ENCODE measurements at places on chromosomes 11 and 22. TPM values are rescaled to one million over a fixed set of nuclear protein-coding genes. Genes with fewer than 3 reads are reported as not detected.

- no peak for DNase-seq
These were observed 279.7 kb downstream of the CADM1 start for GRCh38 chr11:115224551-115224950.

DNA sequence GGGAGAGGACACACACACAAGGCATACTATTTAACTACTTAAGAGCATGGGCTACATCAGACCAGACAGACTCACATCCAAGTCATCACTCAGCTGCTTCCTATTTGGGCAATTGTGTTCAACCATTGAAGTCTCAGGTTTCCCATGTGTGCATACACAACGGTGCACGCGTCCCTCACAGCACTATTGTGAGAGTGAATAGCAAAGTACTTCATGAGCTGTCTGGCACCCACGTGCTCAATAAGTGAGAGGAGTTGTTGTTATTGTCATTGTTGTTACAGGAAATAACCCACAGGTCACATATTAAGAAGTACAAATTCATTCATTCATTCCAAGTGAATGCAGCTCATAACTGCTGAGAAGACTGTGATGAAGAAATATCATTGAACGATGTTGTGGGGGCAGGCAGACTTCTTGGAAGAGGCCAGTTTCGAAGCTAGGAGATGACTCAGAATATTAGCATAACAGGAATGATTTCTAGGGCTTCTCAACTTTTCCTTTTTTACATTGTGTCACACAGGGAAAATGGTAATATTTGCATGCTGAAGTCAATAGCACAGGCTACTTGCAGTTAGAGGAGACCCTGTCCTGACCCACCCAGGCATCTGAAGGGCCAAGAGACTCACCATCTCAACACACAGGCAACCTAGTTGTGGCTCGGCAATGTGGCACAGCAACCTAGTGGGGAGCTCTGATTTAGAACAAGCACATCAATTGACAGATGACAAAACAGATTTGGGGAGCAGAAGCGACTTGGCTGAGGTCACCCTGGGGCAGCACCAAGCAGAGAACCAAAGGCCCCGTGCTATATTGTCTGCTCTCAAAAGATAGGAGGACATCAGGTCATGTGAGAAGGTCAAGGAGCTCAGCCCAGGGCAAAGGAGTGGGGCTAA is 606.0 kb downstream of the BUD13 start:
- DNase-seq, result no peak

DNA sequence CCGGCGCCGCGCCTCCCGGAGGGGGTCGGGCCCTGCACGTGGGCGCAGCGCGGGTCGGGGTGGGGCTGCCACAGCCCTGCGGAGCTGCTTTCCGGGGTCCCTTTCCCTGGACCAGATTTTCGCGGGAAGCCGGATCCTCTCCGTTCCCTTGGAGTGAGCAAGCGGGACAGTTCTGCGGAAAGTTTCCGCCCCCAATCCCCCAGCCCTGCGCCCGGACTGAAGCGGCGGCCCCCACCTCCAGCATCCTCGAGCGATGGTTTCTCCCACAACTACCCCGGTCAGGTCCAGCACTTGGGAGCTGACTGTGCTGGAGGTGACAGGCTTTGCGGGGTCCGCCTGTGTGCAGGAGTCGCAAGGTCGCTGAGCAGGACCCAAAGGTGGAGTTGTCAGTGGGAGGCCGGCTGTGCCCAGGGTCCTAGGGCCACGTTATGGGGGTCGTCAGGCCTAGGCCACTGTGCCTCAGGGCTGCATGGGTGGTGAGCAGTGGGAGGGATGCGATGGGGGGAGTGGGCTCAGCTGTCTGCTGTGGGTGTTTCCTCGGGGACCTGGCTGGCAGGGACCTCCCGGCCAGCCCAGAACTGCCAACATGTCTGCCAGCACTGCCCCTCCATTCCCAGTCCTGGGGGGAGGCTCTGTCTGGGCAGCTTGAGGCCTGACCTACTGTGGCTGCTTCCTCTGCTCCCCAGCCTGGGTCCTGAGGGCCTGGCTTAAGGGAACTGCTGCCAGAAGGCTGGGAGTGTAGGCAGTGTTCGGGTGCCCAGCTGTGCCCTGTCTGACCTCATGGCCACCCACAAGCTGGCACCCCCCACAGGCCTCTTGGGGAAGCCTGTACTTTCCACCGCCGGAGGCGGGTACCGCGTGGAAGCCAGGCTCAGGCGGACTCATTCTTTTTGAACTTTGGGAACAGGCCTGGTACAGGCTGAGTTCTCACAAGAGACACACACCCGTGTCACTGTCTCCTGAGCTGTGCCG is 726 bp downstream of the ST3GAL4 start:
- DNase-seq, result peak; percentile 75

DNA sequence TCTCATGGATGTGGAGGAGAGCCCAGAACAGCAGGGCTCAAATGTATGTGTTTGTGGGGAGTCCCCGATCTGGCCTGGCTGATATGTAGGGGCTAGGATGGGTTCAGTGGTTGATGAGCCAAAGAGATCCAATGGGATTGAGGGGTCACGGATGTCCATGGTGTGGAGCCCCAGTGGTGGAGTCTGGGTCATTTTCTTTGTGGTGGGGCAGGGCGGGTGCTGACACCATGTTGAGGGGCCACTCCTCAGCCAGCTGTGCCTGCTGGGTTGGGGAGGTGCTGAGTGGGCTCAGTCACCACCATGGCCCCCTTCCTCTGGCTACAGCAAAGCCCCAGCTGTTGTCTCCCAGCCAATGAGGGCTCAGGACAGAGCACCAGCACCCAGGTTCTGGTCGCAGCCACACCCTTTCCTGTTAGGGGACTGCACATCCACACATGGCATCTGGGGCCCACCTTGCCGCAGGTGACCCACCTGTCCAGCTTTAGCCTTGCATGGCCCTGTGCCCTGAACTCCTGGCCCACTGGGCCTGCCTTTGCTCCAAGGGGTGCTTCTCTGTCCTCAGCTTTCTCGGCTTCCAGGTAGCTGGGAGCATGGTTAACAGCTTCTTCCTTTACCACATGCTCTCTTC is 3.2 kb upstream of the GNAZ start:
- no peak for DNase-seq

DNA sequence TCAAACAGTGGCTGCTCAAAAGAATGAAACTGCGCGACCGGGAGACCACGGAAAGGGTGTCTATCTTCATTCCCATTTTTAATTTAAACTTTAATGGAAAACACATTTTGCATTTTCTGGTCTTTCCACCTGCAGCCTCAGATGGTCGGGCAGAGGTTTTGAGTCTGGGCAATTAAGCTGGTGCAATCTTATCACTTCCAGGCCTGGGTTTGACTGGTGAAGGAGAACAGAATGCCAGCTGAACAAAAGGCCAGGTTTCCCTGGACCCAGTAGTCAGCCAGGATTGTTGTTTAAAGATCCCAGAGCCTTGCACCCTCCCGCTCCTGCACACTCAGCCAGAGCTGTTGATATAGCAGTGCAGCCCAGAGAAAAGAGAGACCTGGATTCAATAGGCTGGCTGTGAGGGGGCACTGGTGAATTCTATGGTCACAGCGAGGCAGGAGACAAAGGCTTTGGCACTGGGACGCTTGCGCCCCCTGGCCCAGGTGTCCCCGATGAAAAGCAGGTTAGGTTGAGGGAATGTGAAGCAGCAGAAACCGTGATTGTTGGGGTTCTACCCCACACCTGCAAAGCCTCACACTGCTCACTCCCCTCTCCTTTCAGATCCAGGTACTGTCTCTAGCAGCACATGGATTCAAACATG is 83.6 kb downstream of the FLI1 start:
- no peak for DNase-seq

DNA sequence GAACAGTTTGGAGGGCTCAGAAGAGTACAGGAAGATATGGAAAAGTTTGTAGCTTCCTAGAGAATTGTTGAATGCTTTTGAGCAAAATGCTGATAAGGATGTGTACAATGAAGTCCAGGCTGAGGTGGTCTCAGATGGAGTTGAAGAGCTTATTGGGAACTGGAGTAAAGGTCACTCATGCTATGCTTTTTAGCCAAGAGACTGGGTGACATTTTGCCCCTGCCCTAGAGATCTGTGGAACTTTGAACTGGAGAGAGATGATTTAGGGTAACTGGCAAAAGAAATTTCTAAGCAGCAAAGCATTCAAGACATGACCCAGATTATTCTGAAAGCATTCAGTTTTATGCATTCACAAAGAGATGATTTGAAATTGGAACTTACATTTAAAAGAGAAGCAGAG is 27.9 kb upstream of the CABP2 start:
- no peak for DNase-seq

OR56A1 gene
- polyA plus RNA-seq, result not detected

ACRV1 gene
- polyA plus RNA-seq, result 0.31 TPM
